ENCODE measurements at places on chromosomes 2 and 18.

GRCh38 chr2:66463206-66463755, 28.4 kb downstream of the MEIS1 start:
- no peak for DNase-seq

GRCh38 chr2:46855805-46856204, 59.8 kb downstream of the MCFD2 start:
- no peak for DNase-seq

DNA sequence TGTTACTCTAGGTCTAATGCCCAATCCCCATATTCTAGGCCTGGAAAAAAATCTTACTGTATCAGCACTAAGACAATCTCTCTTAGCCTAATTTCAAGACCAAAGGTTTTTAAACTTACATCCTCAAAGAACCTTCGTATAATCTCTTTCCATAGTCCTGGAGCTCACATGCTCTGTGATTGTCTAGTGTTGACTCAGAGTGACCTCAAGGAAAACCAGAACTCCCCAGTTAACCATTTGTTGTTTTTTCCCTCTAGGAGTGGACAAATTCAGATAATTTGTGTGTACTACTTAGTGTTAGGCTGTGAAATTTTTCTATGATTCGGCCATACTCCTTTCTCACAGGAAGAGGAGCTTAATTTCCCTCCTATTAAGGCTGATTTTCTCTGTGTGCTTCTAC, 536.1 kb downstream of the SLC4A3 start:
- DNase-seq, result no peak

DNA sequence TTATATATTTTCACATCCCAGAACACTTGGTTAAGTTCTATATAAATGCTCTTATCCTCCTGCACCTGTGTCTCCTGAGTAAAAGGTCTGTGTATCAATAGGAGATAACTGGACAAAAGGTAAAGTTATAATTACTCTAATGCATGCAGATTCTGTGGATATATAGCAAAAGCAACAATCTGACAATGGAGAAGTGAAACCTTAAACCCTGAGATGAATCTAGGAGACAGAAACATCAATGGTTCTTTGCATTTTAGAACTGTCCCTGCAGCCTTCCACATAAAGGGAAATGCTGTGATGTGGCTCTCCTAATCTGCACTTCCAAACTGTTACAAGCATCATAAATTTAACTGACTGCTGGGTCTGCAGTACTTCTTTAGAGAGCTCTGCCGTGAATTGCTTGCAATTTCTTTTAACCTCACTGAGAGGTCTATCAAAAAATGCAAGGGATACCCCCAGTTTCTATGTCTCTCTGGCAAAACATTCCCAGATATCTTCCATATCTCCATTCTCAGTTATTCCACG, 42.8 kb upstream of the FSIP2 start:
- DNase-seq, result no peak

DNA sequence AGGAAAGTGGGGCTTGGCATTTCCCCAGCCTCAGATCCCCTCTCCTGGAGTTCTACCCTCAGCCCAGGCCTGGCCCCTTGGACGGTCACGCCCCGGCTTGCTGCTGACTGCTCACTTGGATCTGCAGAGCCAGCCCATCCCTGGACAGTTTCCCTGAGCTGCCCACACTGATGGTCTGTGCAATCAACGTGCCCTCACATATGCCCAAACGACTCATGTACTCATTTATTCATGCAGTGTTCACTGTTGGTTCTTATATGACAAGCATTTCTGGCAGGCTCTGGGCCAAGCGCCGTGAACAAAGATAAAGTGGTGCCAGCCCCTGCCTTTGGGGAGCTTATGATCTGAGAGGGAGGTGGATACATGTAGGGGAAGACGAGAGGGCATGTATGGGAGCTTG, 20.3 kb upstream of the GLI2 start:
- no peak for DNase-seq

GRCh38 chr2:82478641-82479040, 1980.4 kb downstream of the SUCLG1 start:
- DNase-seq, result no peak

DNA sequence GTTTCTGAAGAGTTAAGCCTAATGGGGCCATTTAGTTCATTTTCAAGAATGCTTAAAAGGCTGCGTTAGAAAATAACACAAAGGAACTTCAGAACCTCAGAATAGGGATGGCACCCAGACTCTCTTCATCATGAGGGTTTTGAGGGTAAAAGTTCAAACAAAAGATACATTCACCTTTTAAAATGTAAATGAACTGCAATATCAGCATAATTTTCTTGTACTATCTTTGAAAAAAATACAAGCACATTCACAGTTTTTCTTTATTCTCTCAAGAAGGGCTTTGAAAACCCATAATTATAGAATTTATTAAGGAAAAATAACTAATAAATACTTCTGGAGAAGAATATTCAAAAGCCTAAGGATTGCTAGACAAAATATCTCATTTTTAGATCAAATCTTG, 791.0 kb downstream of the DCC start:
- DNase-seq, result no peak

DNA sequence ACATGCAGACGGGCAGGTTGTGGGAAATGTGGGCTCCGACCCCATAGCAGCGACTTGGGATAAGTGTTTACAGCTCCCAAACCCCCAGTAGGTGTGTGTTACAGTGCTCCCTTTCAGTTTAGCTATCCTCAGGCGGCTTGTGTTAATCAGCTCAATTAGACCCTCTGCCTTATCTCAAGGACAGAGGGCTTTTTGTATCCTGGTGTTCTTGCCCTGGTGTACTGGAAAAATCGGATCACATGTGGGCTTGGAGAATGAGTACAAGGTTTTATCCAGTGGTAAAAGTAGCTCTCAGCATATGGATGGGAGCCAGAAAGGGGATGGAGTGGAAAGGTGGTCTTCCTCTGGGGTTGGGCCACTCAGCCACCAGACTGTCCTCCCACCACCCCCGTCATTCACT, 264.7 kb upstream of the SYT4 start:
- no peak for DNase-seq

DNA sequence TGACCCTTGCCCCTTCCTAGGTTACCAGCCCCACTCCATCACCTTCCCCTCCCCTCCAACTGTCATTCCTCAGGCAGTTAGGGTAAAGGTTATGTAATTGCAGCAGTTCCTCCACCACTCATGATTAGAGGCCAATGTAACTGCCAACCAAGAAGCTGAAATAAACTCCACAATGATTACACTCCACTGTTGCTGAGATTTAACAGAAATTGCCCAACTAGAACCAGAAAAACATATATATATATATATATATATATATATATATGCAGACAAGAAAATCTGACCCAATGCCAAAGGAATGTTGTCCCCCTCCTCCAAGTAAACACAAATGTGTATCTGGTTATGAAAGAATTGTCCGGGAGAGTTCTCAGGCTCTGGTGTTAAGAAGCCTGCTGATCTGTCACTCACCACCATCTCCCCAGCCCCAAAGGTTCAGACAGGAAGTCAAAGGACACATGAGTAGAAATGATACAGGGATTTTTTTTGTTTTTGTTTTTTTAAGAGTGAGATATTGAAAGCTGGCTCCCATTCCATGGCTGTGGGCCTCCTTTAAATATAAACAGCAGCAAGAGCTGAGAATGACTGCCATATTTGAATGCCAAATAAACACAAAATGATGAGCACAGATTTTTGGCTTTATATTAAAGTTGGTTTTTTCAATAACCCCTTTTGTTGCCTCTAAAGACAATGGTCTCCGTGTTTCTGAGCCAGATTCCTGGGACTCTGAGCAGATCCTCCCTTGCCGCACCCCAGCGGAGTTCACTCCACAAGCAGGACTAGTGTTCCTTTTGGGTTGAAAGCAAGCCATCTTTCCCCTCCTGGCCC, 127.2 kb upstream of the MAPRE2 start:
- no peak for DNase-seq

GRCh38 chr2:190571686-190572085, 37.2 kb upstream of the NEMP2 start:
- DNase-seq, result no peak

DNA sequence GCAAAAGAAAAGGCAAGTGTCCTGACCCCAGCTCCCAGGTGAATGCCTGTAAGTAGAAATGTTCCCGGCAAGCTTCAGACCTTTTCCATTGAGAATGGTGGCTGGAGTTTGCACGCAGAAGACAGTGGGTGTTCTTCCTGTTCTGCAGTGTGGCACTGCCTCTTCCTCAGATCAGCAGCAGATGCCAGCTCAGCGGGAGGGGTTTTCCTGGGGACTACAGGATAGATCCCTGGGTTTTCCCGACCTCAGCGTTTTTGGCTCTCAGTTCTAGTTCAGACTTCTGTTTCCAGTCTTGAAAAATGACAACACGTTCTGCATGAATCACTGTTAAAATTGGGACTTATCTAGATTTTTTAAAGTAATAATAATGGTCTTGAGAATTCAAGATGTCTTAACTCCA, 39.2 kb downstream of the GRHL1 start:
- no peak for DNase-seq

DNA sequence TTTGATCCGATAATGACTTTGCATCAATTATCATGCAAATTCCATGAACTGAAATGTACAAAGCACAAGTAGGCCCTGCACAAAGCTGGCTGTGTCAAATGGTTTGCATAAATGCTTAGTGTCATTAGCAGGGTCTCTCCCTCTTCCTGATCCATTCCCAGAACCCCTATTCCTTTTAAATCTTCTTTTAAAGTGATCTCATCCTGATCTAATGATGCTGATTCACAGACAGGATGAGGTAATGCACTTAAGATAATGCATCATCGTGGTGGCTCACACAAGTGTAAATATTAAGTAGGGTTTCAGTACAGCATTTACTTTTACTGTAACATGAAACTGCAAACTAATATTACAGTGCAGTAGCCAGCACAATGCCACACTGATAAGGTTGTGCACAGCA, 304.8 kb upstream of the SOX11 start:
- no peak for DNase-seq

- no peak for DNase-seq
These were observed 1132.4 kb upstream of the CDH2 start for GRCh38 chr18:29309366-29309765.

DNA sequence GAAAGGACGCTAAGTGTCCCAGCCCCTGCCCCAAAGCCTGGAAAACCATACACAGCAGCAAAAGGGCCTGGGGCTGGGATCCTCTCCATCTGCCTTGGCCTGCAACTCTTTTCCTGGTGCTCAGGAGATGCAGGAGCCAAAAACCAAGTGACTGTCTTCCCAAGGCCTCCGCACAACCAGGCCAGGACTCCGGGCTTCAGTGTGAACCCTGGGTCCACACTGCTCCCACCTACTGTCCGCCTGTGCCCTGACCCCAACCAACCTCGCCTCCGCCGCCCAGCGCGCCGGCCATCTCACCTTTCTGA, 1.1 kb downstream of the FEV start:
- DNase-seq, result no peak

DNA sequence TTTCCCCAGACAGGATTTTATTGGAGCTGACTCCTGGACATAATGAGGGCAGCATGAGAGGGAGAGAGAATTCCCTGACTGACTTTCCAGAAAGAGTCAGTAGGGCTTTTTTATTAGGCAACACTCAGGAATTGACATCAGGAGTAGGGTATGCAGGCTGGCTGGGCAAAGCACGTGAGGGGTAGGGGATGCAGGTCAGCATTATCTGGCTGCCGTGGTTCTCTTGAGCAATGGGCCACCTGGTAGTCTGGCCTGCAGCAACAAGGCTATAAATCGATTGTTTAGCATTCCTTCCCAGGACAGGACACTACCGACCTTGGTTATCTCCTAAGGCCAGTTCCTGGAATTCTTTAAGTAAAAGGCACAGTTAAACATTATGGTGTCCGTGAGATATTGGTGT, 160.8 kb upstream of the AGAP1 start:
- DNase-seq, result no peak

- no peak for DNase-seq
These were observed 46.1 kb downstream of the SERTAD2 start for GRCh38 chr2:64607381-64608304.

GRCh38 chr2:196900843-196901242, 25.7 kb downstream of the PGAP1 start:
- no peak for DNase-seq

- DNase-seq, result no peak
These were observed 2.5 kb upstream of the RAD51AP2 start for GRCh38 chr2:17520761-17521160.

DNA sequence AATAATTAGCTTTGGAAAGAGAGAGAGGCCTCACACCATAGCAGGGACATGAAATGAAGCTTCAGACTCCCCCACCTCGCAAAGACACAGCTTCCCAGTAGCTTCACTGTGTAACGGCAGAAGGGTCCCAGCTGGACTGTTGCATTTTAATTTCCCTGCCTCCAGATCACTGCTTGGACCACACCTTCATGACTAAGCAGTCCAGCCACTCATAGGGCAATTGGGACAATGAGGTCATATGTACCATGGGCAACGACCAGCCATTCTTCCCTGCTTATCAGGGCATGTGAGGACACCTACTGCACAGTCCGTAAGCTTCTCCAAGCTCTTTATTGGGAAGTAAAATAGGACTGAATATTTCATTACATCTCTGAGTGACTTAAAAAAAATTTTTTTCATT, 183.0 kb downstream of the MREG start:
- DNase-seq, result no peak

DNA sequence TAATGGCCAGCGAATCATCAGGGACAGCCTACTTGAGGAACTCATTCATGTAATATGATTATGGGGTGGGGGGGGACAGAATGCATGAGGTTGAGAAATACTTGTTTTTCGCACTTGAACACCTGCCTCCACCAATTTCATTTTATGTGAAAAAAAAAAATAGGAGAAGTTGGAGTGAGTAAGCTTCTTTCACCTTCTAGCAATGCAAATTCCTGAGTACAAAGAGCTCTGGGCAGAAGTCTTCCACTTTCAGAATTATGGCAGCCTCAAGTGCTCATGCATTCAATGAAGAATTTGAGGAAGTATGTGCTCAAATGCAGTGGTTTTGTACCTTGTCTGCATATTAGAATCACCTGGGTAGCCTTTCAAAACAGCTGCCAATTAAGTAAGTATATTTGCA, 40.1 kb upstream of the GPD2 start:
- DNase-seq, result no peak

GRCh38 chr2:207571370-207571769, 41.6 kb downstream of the CREB1 start:
- DNase-seq, result no peak

DNA sequence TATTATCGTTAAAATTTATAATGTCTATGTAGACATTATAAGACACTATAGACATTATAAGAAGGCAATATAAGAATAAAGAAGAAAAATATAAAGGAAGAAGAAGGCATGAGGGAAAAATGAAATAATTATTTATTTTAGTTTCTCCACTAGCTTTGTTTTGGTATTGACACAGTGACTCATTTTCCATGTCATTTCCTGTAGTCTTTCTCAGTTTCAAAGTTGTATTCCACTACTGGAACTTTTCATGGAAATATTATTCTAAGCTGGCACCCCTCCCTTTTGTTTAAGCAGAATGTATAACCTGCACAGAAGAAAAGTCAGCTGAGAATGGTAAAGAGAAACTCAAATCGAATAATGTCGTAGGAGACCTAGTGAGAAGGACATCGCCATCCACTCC, 234.2 kb upstream of the NETO1 start:
- DNase-seq, result no peak

- DNase-seq, result no peak
These were observed 50.8 kb upstream of the PEX13 start for GRCh38 chr2:60966507-60967405.

GRCh38 chr18:58144671-58145285, 100.8 kb downstream of the NEDD4L start:
- DNase-seq, result no peak

GRCh38 chr2:121355488-121355887, 70.5 kb upstream of the TFCP2L1 start:
- DNase-seq, result no peak

Data from NCI-H187 treated with DMSO at 0.1 percent for 48 hours (cell line).